Stimulated activated CD4-positive, alpha-beta T cell treated with anti-CD3 and anti-CD28 coated beads, Interleukin-2, amount 100 ng/mL, for 24 hours (primary cell): ENCODE measurements at places on chromosomes 6 and 20.

DNA sequence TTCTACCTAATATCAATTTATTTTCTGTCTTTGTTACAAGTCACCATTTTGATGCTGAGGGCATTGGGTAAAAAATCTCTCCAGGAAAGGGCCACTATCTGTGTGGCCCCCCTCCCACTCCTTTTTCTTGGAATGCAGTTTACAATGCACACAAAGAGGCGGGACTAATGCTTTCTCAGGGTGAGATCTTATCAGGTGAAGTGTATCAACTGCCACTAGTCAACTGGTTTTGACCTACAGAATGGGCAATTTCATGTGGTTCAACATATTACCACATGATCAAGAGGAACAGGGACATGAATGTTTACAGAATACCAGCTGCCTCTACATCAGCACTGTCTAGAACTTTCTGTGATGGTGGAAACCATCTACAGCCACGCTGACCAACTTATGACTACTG lies 3.7 kb downstream of the RRBP1 start:
- no peak for DNase-seq

DNA sequence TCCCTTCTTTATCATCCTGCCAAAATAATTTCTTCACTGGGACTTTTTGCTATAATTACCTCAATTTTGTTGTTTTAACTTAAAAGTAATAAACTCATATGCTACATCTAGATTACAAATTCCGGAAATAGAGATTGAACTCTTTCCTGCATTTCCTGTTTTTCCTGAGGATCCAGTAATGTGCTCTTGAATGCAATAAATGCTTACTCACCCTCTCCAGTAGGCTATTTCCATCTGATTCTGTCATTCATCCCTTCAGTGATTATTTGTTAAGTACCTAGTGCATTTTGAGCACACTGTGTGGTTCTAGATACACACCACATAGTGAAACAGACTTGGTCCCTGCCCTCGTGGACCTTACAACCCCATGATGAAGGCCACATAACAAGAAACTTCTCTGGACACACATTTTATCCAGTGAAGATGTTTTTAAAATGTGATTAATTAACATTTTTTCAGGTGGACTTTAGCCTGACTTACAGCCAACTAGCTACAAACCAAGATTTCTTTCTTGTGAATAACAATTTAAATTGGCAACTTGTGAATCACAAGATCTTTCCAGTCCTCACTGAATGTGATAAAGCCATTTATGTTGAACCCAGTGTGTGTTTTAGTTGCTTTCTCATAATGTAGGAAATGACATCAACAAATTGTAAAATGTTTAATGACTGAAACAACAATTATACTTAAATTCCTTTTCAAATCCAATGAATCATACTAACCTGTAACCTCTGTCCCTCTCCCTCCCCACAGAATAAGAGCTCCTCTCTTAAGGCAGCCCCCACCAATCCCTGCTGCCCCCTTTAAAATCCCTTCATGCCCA lies 272.3 kb downstream of the KHDC1L start:
- no peak for DNase-seq

DNA sequence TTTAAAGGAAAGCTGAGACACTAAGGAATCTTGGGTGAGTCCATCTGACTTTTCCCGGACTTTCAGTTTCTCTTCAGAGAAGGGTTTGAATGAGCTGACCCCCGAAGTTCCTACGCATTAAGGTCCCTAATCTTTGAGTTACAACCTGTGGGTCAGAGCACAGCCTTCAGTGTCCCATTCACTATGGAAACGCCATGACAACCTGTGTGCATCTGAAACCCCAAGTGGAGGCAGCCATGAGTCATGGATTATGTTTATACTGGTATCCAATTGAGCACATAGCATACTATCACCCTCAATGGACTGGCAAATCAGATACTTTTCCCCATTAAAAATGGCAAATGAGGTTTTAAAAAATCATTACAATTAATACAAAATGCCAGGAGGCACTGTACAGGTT lies 11.4 kb downstream of the MYLK4 start:
- peak; percentile 20 for DNase-seq

DNA sequence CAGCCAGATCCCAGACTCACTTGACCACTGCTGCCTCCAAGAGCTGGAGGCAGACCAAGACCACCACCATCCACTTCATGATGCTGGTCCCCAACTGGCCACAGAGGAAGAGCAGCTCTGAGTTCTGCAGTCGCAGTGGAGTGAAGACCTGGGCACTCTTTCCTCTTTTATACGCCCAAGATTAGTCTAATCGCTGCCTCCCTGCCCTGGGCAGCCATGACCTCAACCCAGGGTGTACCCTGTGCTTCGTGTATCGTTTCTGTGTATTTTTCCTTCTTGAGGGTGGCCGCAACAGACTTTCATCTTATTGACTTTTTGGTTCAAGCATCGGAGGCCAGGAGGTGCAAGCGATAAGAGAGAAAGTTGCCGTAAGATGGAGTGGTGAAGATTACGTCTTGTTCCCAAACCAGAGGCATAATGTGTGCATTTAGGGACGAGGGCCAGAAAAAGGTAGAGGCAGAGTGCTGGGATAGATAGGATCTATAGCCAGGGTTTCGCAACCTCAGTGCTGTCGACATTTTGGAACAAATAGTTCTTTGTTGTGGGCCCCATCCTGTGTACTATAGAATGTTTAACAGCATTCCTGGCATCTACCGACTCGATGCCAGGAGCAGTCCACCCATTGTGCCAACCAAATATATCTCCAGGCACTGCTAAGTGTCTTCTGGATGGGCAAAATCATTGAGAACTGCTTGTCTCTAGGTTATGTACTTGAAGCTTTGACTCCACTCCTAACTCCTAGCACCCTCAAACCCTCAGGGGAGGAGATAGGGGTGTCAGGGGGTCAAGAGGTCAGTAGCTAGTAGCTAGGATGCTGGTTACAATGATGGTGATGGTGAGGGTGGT lies at the start of gene PGC:
Gene PGC (minus strand): TSS at position 142 of the 846 bp plus-strand sequence. CDS start 63 bp downstream, at position 79.
- no peak for DNase-seq

DNA sequence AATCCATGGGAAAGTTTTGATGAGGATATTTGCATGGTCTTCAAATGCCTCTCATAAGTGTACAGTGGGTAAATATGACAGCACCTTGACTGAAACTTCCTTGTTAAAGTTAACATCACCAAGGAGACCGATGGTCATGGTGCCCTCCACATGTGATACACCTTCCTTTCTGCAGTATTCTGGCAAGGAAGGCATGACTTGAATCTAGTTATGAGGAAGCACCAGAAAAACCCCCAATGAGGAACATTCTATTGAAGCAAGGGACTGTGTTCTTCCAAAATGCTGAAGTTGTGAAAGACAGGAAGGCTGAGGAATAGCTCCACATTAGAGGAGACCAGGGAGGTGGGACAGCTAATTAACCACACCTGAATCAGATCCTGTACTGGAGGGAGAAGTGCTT lies 118.3 kb downstream of the SLC24A3 start:
- no peak for DNase-seq

- DNase-seq: no peak
Observed at GRCh38 chr20:36848078-36848660, 27.8 kb upstream of the TLDC2 start.

DNA sequence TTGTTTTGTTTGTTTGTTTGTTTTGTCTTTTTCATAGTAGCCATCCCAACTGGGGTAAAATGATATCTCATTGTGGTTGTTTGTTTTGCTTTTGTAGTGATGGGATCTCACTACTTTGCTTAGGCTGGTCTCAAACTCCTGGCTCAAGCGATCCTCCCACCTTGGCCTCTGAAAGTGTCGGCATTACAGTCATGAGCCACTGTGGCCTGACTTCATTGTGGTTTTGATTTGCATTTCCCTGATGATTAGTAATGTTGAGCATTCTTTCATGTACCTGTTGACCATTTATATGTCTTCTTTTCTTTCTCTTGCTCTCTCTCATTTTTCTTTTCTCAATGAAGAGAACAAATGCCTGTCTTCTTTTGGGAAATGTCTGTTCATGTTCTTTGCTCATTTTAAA lies 30.8 kb upstream of the HLA-DOA start:
- DNase-seq: no peak

- DNase-seq: no peak
Observed at GRCh38 chr6:158503222-158503621, 56.7 kb upstream of the TMEM181 start.

GRCh38 chr6:168383062-168383854 lies 57.7 kb upstream of the SMOC2 start:
- DNase-seq: no peak

DNA sequence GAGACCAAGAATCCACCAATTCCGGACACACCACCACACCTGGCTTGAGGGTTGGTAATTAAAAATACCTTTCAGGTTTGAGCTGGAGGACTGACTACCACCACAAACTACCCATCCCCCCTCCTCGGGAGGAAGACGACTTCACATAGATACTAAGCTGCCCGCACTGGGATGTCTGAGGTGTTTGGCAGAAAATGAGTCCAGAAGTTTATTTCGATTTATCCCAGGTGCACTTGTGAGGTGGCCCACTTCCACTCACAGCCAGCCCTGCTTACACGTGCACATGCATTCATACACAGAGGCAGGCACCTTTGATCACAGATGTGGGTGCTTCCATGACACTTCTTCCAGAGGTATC lies 187.1 kb downstream of the ID4 start:
- no peak for DNase-seq

DNA sequence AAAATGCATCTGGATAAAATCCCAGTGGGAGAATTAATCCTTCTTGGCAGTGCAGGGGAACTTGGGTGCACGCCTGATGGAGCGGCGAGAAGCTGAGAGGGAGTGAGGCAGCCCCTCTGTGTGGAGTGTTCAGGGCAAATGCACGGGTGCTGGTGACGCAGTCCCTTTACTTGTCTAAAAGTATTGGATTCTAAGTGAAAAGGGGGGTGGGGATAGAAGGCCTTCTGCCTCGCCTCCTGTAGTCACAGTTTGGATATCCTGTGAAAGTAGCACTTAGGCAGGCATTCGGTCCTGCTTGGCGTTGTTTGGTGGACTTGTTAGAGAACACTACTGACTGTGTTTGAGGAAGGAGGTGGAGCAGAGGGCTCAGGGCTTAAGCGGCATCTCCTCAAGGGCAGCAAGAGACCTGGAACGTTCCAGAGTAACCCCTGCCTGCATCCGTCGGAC lies 39.3 kb downstream of the PHACTR3 start:
- DNase-seq: no peak

- no peak for DNase-seq
Observed at GRCh38 chr6:140101818-140102217, 727.4 kb upstream of the CITED2 start.

- DNase-seq: no peak
Observed at GRCh38 chr6:144718431-144718830, 433.3 kb downstream of the UTRN start.

DNA sequence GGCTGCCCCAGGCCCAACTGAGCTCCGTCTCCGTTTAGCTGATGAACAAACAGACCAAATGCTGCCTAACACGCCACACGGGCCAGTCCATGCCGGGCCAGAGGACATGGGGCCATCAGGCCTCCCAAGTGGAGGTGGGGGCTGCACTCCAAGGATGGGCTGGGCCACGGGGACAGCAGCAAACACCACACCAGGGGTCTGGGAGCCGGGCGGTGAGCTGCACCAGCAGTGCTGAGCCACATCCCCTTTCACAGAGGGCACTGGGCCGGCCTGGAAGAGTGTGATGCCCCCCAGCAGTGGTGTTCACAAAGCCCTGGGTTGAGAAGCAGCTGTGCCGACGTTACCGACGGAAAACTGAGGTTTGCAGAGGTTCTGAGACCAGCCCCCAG lies 2.7 kb downstream of the KCNQ2 start:
- DNase-seq: no peak

DNA sequence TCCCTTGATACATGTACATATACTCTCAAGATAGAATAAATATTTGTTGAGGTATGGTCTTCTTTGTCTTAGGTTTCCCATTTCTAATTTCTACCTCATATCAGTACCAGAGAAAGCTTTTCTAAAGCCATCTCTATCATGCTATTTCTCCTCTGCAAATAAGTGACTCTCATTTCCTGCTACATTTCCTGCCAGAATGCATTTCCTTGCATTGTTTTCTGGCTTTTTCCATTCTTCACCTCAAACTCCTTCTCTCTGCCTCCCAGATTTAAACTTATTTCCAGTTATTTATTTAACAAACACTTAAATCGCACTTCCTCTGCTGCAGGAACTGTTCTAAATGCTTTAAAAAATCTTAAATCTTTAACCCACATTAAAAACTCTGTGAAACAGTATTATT lies 74.4 kb upstream of the STMND1 start:
- DNase-seq: no peak

DNA sequence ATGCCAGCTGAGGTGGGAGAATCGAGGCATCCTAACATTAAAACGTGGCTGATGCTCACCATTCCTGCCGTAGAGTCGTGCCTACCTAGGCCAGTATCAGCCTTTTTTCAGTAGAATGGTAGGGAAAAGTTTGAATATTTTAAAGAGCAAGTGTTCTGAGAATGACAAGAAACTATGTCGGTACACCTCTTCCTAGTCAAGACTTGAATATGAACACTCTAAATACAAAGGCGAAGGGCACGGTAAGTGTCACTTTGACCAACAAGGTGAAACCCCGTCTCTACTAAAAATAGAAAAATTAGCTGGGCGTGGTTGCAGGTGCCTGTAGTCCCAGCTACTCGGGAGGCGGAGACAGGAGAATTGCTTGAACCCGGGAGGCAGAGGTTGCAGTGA lies 1.0 kb downstream of the GINM1 start:
- no peak for DNase-seq

GRCh38 chr20:47272893-47273590 lies 83.5 kb downstream of the ZMYND8 start:
- DNase-seq: peak; percentile 61

GRCh38 chr6:100456141-100456907 lies 8.4 kb downstream of the SIM1 start:
- DNase-seq: no peak

GRCh38 chr6:170347091-170347490 lies 40.5 kb downstream of the FAM120B start:
- no peak for DNase-seq

DNA sequence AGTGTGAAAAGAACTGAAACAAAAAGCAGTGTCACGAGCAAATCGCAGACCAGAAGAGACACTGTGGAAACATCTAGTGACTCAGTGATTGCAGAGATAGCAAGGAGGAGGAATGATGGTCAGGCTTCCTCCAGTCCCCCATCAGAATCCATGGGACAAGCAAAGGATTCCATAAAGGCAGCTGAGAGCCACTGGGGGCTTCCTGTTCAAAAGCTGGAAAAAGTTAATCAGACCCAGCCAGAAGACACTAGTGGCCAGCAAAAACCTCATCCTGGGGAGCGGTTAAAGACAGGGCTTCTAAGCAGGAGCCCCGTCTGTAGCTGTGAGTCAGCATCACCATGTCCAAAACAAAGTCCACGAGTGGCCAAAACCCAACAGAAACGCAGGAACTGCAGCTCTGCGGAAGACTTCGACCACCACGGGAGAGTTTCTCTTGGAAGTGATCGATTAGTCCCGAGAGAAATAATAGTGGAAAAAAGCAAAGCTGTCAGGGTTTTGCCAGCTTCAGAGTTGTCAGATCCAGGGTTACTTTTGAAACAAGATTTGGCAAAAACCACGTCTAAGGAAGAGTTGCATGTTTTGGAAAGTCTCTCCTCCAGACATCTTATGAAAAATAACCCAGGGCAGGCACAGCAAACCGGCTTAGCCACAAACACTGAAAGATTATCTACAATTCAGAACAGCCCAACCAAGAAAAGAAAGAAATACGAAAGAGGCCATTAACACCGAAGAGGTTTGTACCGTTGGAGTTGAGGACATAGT lies 51.0 kb downstream of the JAG1 start:
- DNase-seq: no peak

GRCh38 chr20:49685809-49686208 lies 27.9 kb downstream of the B4GALT5 start:
- DNase-seq: no peak
